Ovary (tissue), 10 donors: ENCODE measurements at places on chromosomes 2 and 18. TPM values are rescaled to one million over a fixed set of nuclear protein-coding genes. Genes with fewer than 3 reads are reported as not detected.

DNA sequence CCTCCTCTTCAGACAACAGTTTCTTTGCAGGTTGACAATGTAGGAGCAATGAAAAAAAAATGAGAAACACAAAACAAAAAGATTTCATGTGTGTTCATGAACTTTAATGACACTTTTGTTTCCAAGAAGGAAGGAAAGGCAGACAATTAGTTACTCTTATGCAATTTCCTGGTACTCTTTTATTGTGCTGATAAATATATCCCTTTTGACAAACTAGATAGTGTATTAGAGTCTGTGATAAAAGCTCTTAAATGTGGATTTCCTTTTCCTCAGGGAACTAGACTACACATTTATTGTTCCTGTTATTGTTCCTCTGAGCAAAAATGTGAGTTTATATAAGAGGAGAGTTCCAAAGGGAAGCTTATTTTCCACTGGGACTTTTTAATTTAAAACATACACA, 188.7 kb upstream of the NRXN1 start:
- no peak for DNase-seq

DNA sequence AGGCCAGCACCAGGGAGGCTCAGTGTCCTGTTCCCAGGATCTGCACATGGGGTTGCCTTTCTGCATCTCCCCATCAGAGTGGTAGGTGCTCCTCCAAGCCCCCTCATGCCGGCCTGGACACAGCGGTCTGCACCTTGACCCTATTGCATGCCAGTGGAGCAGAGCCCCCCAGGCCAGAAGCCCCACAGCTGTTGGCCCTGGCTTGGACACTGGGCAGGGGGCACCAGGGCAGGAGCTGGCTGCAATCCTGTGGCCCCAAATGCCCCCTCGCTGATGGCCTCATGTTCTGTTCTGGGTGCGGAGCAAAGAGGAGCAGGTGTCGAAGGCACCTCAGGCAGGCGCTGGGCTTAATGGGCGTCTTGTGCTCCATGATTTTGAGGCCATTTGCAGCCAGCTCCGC, 62.7 kb downstream of the CCDC74A start:
- DNase-seq = no peak

- no peak for DNase-seq
Measured at GRCh38 chr2:159637988-159638501, 21.7 kb upstream of the BAZ2B start.

GRCh38 chr2:32423536-32423935, 66.7 kb downstream of the BIRC6 start:
- no peak for DNase-seq

- DNase-seq = peak; percentile 85
Measured at GRCh38 chr2:241217320-241218031, 29.0 kb downstream of the ANO7 start.

GRCh38 chr2:143433840-143434239, 304.6 kb downstream of the ARHGAP15 start:
- DNase-seq = no peak

DNA sequence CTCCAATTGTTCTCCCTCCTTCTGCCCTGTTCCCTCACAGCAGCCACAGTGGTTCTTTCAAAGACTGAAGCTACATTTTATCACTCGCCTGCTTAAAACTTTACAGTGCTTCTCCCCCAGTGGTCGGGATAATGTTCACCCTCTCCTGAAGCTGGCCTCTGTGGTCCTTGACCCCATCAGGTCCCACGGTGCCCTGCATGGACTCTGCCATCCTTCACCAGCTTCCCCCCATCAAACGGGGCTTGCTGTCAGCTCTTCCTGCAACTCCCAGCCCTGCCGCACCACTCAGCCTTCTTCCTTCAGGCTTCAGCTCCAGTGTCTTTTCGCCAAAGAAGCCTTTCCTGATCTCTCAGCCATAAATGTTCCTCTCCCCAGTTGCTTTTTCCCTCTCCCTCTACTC, 118.1 kb downstream of the NEDD4L start:
- DNase-seq = no peak

DNA sequence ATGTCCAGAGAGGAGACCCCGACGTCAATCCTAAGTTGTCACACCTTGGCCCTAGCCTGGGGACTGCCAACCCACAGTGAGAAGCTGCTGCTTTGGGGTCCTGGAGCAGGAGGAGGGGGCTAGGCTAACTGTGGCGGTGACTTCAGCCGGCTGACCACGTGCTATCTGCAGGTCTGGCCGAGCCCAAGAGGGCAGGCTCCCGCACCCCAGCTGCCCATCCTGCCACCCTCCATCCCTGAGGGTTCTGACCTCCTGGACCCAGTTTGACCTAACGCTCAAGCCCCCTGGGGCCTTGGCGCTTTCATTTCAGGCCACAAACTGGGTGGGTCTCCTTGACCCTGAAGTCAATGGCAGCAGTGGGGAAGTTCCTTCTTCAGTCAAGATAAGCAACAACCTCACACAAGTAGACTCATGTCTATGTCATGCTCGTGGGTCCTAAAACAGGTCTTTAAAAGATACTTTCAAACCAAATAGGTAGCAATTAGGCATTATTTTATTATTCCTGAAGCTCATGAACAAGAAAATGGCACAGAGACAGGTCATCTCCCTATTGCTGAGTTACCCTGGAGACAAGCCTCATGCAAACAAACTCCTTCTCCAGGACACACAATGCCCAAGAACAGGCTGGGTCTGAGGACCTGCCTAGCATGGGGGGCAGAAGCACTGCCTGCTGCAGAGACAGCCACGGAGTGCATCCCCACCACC, 2.3 kb downstream of the HES6 start:
- DNase-seq = no peak

- DNase-seq = no peak
Measured at GRCh38 chr2:159157361-159158209, 128.9 kb downstream of the WDSUB1 start.

GRCh38 chr18:45373286-45373880, 241.9 kb upstream of the SLC14A2 start:
- no peak for DNase-seq

GRCh38 chr18:73793386-73793785, 354.2 kb downstream of the FBXO15 start:
- no peak for DNase-seq

GRCh38 chr18:63617049-63617914, 26.8 kb downstream of the SERPINB4 start:
- DNase-seq = no peak

DNA sequence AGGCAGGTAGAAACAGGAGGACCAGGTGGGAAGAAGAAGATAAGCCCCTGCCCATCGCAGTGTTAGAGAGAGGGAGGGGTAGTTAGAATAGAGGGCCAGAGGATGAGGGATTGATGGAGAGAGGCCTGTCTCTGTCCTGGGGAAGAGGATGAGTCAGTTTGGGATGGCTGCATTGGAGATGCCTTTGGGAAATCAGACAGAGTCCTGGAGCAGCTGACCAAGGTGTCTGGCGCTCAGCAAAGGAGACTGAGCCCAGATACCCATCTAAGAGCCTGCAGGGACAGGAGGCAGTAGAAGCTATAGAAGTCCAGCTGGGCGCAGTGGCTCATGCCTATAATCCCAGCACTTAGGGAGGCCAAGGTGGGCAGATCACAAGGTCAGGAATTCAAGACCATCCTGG, 177.8 kb upstream of the HAAO start:
- DNase-seq = no peak

DNA sequence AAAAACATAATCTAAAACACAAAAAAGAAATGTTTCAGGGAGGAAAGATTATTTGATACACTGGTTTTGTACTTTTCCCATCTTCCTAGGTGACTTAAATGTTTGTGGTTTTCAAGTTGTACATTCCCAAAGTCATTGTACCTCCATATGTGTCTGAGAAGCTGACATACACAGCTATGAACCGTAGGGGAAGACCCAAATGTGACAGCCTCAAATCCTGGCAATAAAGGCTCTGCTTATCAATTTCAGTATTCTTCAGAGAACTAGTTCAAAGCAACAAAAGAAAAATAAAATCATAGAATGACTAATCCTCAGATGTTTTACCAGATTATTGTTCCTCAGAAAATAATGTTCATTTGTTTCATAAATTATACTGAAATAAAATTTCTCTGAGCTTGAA, 2.5 kb downstream of the DYNC2LI1 start:
- DNase-seq = no peak

DNA sequence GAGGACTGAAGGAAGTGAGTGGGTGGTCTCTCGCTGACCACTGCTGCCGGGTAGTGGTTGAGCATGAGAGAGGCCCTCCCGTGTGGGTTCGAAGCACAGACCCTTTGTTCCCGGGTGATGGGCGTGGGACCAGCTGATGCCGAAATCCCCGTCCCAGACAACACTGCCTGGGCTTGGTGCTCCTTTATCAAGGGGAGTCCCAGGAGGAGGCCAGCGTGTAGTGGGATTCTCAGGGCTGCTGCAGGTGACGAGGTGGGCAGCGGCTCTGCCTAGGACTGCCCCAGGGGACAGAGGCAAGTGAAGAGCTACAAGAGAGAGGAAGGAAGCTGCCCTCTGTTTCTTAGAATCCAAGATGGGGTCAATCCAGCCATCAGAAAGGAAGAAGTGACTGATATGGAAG, 251.3 kb upstream of the PXDN start:
- no peak for DNase-seq

GRCh38 chr2:65375723-65376122, 56.7 kb downstream of the SPRED2 start:
- no peak for DNase-seq

DNA sequence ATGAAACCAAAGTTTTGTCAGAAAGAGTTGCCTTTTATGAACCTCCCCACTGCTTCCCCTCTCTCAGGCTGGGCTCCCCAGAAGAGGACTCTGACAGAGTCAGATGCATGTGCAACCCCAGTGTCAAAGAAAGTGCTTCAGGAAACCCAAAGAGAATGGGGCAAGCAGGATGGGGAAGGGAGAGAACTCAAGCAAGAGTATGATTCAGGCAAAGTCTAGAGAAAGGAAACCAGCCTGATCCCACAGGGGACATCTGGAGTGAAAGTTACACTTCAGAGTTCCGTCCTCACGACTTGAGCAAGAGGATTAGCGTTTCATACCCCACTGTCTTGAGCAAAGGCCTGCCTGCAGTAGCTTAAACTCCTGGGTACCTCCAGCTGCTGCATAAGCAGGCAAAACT, 51.8 kb upstream of the EPC2 start:
- no peak for DNase-seq

- no peak for DNase-seq
Measured at GRCh38 chr2:170215021-170215420, 37.1 kb downstream of the MYO3B start.

Gene AMER3
- total RNA-seq = not detected

Gene ALK
- total RNA-seq = 0.23 TPM

Gene SCYGR1
- total RNA-seq = not detected

Gene LYPD6B
- total RNA-seq = 1.2 TPM

Gene CERKL
- total RNA-seq = 0.46 TPM

Gene INPP5D
- 11.4 TPM for total RNA-seq

Gene RESP18
- not detected for total RNA-seq

Gene MSH6
- total RNA-seq = 92.3 TPM

Gene FOXI3
- not detected for total RNA-seq
